Transverse colon (tissue), 4 donors: ENCODE measurements at places on chromosomes 3 and 15.
A peak's percentile ranks its signal among the peaks of the same experiment; 100 is the strongest.

- no peak for DNase-seq
These were observed 164.2 kb downstream of the ERC2 start for GRCh38 chr3:56304069-56304468.

DNA sequence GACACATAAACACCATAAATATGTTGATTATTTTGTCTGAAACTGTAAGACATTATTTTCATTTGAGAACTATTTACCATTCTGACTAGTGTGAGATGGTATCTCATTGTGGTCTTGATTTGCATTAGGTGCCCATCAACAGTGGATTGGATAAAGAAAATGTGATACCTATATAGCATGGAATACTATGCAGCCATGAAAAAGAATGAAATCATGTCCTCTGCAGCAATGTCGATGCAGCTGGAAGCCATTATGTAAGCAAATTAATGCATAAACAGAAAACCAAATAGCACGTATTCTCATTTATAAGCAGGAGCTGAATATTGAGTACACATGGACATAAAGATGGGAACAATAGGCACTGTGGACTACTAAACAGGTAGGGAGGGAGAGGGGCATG, 258.7 kb upstream of the TPRG1 start:
- no peak for DNase-seq

GRCh38 chr15:64809649-64810496, 15.6 kb downstream of the PIF1 start:
- DNase-seq, result peak; percentile 83

DNA sequence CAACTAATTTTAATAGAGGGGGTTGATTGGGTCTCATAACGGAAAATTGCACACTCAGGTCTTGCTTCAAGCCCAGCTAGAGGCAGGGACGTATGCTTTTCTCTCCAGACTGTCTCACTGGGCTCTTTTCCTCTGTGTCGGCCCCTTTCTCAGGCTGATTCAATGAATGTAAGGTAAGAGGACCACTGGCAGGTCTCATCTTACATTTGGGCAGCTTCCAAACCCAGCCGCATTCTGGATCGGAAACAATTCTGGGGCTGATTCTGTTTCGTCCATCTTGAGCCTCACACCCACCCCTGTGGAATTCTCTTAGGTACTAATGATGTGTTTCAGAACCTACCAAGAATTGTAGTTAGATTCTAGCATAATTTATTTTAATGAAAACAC, 40.7 kb downstream of the TMEM212 start:
- DNase-seq, result no peak

GRCh38 chr3:5754602-5755001, 567.1 kb downstream of the EDEM1 start:
- no peak for DNase-seq

GRCh38 chr15:29244123-29244522, 25.5 kb downstream of the NSMCE3 start:
- no peak for DNase-seq

DNA sequence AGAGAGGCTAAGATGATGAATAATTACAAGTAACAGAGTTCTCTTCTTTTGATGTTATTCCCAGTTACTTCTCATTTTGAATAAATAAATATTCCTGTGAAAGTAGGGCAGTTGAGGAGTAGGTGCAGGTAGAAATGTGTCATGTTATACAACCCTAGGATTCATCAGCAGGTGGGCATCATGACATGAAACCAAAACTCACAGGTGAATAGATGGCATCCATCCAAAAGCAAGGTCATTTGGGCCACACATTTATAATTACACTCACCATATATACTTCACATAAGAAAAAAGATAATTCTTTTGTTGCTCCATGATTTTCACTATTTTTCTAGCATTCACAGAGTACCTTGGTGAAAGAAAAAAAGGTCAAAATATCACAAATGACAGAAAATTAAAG, 273.6 kb downstream of the ZBBX start:
- no peak for DNase-seq

- DNase-seq, result no peak
These were observed 6.1 kb downstream of the MST1 start for GRCh38 chr3:49683162-49683561.

DNA sequence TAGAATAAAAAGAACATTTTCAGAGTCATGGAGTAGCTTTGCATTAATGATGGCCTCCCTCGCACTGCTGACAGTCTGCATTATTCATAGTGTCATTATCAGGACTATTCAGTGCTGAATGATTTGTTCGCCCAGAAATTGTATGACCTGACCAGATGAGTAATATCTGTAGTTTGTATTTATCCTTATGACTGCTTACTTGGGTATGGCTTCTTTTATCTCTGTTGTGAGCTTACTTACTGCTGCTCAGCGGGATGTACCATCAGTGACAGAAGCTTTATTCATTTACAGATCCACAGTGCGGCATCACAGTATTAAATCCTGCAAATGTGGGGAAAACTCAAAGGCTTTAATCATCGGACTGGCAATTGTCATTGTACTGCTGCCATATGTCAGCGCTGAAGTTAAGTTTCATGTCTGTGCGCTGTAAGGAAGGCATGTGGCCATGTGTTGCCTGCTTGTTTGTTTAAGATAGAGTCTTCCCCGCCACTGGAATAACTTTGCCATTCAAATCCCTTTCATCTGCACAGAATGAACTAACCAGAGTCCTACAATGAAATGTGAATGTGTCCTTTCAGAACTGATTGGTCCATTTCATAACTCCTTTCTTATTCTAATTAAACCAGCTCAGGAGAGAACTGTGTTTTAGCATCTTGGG, 262.2 kb downstream of the CHL1 start:
- no peak for DNase-seq

- no peak for DNase-seq
These were observed 463.3 kb upstream of the CBLB start for GRCh38 chr3:106332129-106332528.

DNA sequence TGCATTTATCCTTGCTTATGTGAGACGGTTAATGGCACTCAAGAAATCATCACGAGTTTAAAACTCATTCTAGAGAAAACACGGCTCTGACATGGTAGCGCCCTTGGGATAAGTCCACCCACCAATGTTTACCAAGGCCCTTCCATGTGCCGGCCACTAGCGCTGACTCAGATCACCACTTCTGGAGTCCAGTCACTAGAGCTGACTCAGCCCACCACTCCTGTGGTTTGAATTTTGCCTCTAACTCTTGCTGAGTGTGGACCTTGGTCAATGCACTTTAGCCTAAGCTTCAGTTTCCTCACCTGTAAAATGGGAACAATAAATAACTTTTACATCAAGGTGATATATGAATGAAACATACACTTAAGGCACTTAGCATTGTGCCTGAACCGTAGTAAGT, 358.4 kb upstream of the PROK2 start:
- DNase-seq, result no peak

DNA sequence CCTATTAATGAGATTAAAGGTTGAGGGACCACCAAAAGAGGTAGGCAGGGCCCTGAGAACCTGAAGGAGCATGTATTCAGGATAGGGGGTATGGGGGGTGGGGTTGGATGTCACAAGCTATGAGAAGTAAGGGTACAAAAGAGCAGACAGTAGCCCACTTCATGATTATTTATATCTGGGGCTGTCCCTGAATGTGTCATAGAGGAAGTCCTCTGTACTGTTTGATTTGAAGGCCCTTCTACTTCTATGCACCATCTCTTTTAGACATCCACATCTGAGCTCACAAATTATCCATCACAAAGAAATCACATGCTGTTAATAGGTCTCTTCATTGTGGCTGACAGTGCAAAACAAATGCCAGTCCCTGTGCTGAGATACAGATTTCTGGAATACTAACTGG, 68.6 kb downstream of the FHIT start:
- no peak for DNase-seq

DNA sequence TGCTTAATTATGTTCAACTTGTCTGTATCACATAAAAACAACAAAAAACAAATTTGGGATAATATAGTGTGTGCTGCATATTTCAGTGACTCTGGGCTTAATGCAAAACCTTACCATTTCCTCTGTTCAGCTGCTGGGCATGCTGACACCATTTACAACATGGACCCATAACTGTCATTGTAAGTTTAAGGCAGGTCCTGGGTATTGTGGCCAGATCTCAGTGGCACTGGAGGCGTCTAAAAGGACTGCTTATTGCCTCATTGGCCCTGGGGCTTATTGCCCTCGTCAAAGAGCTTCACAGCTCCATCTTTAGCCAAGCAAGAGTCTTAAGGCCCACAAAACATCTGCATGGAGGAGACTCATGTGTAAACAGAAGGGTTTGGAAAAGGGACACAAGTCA, 390.2 kb downstream of the NR2F2 start:
- DNase-seq, result no peak

DNA sequence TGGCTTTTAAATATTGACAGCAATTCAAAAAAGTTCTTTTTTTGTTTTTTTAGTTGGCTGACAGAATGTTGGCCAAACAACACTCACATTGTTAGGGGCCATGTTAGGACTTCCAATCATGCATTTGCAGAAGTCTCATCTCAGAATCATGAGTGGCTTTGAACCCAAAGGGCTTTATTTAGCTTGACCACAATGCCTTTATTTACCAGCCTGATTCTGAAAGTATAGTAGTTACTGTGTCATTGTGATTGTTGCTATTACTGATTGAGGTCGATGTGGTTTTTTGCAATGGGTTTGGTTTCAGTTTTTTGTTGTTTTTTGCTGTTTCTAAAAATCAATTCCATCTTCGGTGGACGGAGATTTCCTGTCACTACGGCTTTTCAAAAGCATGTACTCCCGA, 7.2 kb downstream of the GLDN start:
- DNase-seq, result no peak

GRCh38 chr3:71172951-71173350, 410.6 kb downstream of the FOXP1 start:
- no peak for DNase-seq

- no peak for DNase-seq
These were observed 404.0 kb upstream of the WNT5A start for GRCh38 chr3:55891106-55891505.

DNA sequence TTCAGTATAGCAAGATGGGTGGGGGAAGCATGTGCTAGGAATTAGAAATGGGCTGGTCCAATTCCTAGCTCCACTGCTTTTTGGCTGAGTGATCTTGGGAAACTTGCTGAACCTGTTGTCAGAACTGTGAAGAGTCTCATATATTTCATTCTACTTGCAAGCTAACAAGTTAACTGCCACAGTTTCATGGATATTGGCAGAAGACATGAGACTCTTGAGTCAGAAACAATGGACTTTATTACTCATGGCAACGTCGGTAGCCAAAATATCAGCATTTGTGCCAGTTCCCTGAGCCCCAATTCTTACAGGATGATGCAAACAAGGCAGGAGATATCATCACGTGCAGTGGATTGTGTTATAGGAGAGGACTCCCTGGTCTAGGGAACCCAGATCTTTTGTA, 26.6 kb upstream of the PLAAT1 start:
- no peak for DNase-seq

DNA sequence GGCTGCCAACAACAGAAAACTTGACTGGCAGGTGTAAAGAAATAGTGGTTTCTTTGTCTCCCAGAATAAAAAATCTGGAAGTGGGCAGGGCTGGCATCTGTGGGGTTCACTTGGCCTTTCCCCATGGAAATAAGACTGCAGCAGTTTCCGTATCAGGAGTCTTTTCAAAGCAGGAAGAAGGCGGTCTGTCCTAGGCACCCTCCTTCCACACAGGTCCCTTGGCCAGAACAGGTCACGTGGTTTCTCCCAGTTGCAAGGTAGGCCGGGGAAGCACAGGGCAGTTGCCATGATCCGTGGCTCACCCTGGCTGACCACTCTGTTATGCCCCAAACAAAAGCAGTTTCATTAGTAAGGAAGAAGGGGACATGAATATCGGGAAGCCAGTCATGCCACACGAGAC, 45.4 kb downstream of the ZDHHC19 start:
- DNase-seq, result no peak

GRCh38 chr15:73682600-73683090, 1.5 kb upstream of the CD276 start:
- no peak for DNase-seq

DNA sequence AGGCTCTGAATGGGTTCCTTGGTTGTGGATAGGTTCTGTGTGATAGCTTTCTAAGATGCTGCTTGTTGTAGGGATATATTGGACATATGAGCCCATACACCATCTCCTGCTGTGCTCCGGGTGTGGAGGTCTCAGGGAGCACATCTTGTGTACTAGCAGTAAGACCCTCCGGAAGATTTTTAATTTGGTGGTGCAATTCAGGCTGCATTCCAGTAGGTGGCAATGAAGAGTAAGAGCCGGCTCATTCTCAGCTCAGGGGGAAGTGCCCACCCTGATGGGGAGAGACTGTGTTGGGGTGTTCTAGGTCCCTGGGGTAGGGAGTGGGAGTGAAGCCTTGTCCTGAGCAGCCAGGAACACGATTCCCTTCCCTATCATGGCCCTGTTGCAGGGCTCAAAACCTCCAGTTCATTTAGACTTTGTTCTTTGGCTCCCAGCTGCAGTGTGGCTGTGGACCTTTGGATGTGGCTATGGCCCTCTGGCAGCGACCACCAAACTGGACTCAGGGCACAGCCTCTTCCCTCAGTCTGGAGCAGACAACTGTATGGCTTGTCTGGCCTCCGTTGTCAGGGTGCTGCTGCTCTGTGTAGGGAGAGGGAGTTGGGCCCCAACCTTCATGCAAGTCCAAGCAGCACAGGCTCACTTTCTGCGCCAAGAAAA, 104.7 kb downstream of the UNC13C start:
- DNase-seq, result no peak

DNA sequence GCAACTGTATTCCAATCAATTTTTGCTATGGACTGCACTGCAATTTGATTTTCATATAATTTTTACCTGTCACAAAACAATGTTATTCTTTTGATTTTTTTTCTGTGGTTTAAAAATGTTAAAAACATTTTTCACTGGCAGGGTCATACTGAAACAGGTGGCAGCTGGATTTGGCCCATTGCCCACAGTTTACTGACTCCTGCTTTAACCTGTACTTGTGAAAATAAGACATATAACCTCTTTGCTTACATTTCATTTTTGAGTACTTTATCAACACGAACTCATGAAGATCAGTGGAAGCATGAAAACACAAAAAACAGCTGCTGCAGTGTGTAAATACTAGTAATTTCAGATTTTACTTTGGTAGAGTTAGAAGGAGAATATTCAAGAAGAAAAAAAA, 313.1 kb downstream of the WDR72 start:
- peak; percentile 13 for DNase-seq

- no peak for DNase-seq
These were observed 33.1 kb upstream of the PARL start for GRCh38 chr3:183917776-183918175.

DNA sequence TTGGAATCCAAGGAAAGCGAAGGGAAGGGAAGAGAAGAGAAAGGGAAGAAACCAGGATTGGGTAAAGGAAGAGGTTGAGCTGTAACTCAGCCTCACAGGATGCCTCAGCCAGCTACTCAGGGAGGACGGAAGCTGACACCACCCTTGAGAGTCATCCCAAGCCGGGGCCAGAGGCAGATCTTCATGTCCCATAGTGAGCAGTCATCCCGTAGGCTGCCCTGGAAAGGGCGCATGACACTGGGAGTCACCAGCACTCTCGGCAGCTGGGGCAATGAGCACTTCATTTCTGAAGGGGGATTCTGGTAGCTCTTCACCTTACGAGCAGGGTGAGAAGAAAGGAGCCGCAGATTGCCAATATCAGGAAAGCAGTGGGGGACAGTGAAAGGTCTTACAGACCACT, 60.1 kb upstream of the PCSK6 start:
- no peak for DNase-seq
